ENCODE measurements at places on chromosomes 5 and 9. TPM values are rescaled to one million over a fixed set of nuclear protein-coding genes. Genes with fewer than 3 reads are reported as not detected.

The ENC1 gene
- total RNA-seq = 53.6 TPM

The IGFBPL1 gene
- not detected for total RNA-seq

The ADAMTSL1 gene
- total RNA-seq = 18.4 TPM

The PCDHGA11 gene
- total RNA-seq = 10.3 TPM

The PCDHGA12 gene
- 9.9 TPM for total RNA-seq

The STING1 gene
- total RNA-seq = 127 TPM

The ZFP2 gene
- total RNA-seq = 0.75 TPM

The HCN1 gene
- not detected for total RNA-seq

The HBEGF gene
- 35.3 TPM for total RNA-seq

The CSNK1A1 gene
- total RNA-seq = 259 TPM

The PTPN3 gene
- not detected for total RNA-seq

The GABRA6 gene
- total RNA-seq = not detected

The TRIP13 gene
- total RNA-seq = 39.0 TPM

The SPATA31D1 gene
- not detected for total RNA-seq

The SLC25A2 gene
- total RNA-seq = 0.39 TPM

The CA9 gene
- not detected for total RNA-seq

The SOWAHA gene
- not detected for total RNA-seq

The TEX48 gene
- not detected for total RNA-seq

The HRCT1 gene
- total RNA-seq = 5.2 TPM

The ARHGEF39 gene
- 6.5 TPM for total RNA-seq

The USP20 gene
- 13.4 TPM for total RNA-seq

The ENHO gene
- not detected for total RNA-seq

The TXNDC8 gene
- total RNA-seq = not detected

The BASP1 gene
- 79.3 TPM for total RNA-seq

The ASPN gene
- not detected for total RNA-seq

The CLIC3 gene
- total RNA-seq = not detected

The FOXD4L4 gene
- total RNA-seq = 0.15 TPM

The BTNL8 gene
- not detected for total RNA-seq

The TSLP gene
- total RNA-seq = not detected

The CD72 gene
- total RNA-seq = not detected

The CER1 gene
- total RNA-seq = not detected

The CD180 gene
- not detected for total RNA-seq

The ADAMTSL2 gene
- total RNA-seq = not detected

The KIF4B gene
- 0.44 TPM for total RNA-seq

The PCDHB5 gene
- total RNA-seq = 0.28 TPM

The CYLC2 gene
- total RNA-seq = not detected

The PCDHA10 gene
- total RNA-seq = 0.07 TPM

The PCDHGA10 gene
- total RNA-seq = 4.4 TPM

The CARTPT gene
- not detected for total RNA-seq

The GM2A gene
- total RNA-seq = 21.2 TPM

The RNF180 gene
- total RNA-seq = 5.6 TPM

The CDKN2B gene
- 2.3 TPM for total RNA-seq

Data from endothelial cell of umbilical vein (primary cell).